KBM-7 (cell line): ENCODE measurements at places on chromosomes 7 and 10.
A peak's percentile ranks its signal among the peaks of the same experiment; 100 is the strongest.

DNA sequence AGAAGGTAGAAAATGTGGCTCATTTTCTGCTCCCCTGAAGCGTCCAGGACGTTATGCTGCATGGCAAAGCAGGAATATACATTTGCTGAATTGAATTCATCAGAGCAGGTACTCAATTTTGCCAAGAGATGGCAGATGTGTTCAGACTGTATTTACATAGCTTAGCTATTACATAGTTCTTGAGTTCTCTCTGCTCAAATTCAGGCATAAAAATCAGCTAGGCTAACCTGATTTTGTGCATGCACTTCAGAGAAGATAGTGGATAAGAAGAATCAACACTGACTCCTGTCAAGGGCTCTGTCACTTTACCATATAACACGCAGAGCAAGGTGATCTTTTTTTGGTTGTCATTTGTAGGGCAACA, 209.2 kb upstream of the FAM3C start:
- DNase-seq, result no peak

DNA sequence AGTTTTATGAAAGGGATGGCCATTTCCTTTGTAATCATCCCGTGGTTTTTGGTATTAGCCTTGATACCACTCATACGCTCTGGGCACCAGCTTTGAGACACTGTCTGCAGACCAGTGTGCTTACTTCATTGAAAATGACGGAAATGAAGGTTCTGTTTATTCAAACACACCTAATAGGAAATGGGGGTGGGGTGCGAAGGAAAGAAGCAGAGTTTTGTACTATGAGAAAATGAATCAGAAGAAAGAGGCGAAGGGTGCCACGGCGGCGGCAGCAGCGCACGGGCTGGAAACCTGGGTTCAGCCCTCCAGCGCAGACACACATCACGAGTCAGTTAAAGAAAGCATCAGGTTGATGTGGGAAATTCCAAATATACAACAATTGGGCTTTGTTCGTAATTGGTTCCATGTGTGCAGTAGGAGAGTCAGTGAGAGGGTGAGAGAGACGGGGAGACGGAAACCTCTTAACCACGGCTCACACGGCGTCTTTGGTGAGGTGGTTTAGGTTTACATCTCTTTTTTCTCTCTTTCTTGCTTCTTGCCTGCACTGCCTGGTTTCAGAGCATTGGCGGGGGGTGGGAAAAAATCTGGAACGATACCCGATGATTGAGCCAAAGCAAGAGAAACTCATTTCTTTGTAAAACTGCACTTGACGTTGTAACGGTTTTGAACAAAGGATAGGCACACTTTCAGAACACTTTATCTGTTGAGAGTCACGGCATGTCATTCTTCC, 321.2 kb downstream of the FRMD4A start:
- DNase-seq, result no peak

- DNase-seq, result no peak
These were observed 39.1 kb upstream of the AASS start for GRCh38 chr7:122183106-122183505.

- no peak for DNase-seq
These were observed 4.7 kb upstream of the WASHC2A start for GRCh38 chr10:50063100-50063499.

GRCh38 chr7:143351060-143351459, 11.5 kb downstream of the FAM131B start:
- DNase-seq, result no peak

DNA sequence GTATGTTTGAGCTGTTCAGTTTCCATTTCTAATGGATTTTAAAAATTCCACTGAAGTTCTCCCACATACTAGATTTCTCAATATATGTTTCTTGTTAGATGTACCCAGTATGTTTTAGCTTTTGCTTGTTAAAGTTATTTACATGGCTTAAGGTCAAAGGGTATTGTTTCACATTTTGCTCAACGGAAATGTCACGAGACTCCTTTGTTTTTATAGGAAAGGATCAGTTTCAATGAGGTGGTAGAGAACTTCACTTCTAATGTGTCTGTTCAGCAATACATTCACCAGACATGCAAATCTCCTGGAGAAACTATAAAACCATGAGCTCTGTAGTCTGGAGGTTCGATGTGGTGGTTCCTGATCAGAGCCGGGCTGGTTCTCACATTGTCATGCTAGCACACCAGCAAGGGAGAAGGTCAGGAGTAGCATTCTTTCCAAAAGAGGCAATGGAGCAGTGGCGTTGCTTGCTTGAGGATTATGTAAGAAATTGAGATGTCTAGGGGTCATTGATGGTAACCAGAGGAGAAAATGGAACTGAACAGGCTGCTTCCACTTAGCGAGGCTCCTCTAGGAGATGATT, 114.0 kb downstream of the RAB18 start:
- DNase-seq, result no peak

DNA sequence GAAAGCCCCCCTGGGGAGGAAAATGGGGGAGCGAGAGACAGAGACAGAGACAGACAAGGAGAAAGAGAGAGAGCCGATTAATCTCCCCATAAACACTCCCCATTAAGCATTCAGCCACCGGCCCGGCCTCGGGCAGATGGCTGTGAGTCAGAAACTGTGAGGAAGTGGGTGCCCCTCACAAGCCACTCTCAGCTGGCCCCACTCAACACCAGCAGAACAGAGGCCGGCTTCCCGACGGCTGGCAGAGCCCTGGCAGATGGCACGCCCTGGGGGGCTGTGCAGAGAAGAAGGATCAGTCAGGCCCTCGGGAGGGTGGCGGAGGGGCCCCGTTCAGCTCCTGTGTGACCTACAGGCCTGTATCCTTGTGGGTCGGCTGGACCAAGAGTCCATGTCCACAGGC, 41.2 kb downstream of the CAMK2B start:
- no peak for DNase-seq

DNA sequence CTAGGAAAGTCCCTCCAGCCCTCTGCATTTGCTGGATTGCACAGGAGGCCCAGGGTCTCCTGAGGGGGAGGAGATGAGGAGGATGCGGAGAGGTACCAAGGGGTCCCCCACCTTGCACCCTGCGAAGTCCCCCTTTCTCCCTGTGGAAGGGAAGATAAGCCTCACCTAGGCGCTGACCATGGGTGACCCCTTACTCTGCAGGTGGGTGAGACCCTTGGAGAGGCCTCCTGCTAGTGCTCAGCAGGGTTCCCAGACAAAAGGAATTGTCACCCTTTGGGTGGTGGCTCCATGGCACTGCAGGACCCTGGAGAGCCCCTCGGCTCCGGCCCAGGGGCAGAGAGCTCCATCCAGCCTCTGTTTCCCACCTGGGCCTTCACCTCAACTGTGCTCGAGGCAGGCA, 107.0 kb upstream of the RET start:
- no peak for DNase-seq

DNA sequence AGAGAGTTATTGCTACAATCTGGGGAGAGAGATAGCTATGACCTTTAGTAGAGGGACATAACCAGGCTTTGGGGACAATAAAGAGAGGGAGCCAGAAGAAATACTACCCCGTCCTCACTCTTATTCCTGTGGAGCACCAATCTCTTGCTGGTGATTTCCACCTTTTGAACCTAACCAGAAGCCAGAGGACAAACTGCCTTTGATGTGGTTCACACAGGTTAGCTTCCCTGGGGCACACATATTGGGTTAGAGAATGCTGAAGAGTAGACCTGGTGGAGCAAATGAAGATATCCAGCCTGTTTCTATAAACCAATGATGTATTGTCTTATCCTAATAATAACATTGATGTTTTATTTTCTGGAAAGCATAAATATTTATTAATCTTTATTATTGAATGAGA, 399.3 kb downstream of the HTR7 start:
- no peak for DNase-seq

- peak; percentile 89 for DNase-seq
These were observed 1.3 kb downstream of the ZNRF2 start for GRCh38 chr7:30285536-30286284.

- no peak for DNase-seq
These were observed 19.1 kb upstream of the LRRC18 start for GRCh38 chr10:48958598-48959190.

GRCh38 chr10:35946556-35946955, 304.5 kb upstream of the FZD8 start:
- no peak for DNase-seq

DNA sequence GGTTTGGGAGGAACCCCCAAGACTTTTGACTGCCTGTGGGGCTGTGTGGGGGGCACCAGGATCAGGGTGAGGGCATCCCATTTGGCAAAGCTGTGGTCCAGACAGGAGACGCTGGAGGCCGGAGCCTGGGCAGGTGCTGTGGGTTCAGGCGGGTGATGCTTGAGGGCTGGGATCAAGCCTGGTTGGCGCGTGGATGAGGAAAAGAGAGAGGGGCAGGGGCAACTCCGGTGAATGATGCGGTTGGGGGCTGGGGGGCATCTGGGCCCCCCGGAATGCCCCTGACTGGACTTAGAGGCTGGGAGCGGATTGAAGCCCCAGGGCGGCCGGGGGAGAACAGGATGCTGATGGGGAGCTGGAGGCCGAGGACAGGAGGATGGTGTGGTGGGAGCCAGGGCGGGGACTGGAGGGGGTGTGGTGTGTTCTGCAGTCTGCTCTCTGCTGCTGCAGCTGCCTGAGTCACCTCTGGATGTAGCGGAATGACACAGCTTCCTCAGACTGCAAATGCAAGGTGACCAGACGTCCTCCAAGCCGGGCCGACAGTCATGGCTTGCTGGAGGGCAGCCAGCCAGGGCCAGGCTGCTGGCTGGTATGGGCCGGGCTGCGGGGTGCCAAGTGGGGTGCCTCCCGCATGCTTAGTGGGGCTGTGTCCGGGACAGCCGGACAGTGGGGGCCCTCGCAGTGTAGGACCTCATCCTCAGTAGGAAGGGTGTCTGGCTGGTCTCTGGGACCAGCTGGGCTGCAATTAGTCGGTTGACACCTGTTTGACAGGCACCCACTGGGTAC, 3.2 kb downstream of the MAFK start:
- DNase-seq, result no peak

GRCh38 chr7:46839651-46840050, 742.3 kb downstream of the TNS3 start:
- DNase-seq, result no peak

DNA sequence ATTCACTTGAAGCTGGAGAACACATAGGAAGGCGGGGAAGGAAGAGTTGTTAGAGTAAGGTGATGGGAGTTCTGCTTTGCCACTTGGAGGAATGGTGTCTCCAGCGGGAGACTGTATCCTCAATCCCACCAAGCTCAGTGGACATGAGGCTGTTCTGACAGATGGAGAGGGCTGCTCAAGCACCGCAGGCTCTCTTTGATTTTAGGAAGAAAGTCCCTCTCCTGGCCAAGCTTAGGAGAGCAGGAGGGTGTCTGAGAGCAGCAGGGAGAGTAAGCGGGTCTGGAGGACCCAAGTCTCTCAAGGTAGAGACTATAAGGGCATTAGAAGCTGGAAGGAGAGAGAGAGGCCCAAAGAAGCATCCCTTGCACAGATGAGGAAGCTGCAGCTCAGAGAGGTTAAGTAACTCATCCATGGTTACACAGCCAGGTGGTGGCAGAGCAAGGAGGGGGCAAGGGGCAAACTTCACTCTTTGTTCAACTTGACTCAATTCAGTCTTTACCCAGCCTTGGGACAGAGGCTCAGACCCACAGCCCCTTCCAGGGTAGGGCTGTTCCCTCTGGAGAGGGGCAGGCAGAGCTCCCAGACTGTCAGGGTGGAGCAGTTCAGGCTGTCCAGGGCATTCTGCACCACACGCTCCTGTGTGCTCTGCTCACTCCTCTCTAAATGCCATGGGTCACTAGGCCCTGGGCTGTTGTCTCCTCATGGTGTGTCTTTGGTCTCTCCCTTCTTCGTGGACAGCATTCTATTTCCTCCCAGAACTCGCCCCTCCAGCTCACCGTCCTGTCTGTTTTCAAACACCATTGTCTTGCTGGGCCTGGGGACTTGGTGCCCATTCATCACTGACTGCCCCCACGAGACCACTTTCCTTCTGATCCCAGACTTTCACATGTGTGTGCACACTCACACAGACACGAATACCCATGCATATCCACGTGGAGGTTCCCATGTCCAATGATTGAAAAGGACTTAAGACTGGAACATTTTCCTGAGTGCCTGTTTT, 8.9 kb downstream of the CHAT start:
- no peak for DNase-seq

DNA sequence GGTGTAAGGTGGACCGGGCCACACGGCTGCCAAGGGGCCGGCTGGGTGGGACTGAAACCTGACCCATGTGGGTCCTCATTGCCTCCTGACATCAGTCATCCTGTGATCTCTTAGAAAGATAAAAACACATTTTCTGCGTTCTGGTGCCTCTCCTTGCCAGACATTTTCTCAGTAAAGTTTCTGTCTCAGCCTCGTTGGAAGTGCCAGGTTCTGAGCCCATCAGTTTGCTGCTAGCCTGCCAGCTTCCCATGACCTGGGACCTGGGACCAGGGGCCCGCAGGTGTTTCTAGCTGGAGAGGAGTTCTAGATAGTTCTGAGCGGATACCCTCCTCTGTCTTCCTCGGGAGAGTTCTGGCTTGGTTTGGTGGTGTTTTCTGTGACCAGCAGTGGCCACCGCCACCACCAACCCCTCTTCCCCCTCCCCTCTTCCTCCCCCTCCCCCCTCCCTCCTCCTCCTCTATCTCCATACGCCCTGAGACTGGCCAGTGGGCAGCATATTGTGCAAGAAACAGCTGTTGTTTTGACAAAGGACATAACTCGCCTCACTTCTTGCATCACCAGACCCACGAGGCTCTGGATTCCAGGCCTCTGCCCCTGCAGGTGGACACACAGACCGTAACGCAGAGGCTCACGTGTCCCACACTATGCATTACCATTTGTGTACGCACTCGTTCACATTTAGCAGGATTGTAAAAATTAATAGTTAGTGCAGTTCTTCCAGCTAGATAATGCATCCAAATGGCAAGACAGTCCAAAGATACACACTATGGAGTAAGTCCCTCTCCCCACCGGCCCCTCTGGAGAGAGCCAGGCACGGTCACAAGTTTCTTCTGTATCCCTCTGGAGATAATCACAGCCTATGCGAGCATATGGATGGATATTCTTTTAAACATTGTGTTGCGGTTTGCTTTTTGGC, 94.6 kb downstream of the CUX1 start:
- no peak for DNase-seq

- DNase-seq, result no peak
These were observed 724.6 kb upstream of the SORCS1 start for GRCh38 chr10:107889105-107889504.

DNA sequence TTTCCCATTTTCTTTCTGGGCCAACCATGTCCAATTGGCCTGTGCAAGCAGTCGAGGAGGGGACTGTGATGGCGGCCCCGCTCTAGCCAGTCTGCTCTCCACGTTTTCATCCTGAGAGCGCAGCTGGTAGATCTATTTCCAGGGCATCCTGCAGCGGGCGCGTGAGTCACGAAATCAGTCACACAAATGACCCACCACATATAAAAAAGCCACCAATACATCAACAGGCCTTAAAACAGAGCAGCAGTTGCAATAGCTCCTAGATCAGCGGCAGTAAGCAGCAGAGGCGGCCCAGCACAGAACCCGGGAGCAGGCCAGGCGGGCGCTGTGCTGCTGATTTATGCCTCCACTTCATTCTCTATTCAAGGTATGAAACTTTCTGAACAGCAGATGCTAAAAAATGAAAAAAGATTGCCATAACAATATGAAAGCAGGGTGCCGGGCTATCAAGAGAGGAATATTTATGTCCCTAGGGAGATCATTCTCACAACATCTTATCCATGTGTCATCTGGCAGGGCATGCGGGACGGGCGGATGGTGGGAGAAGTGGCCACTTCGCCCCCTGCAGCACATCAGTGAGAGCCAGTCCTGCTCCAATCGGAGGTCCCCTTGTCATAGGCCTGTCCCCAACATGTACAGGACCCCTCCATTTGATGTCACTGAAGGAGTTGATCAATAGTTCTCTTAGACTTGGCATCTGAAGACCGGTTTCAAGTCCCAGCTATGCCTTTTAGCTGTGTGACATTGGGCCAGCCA, 98.0 kb upstream of the GPR26 start:
- no peak for DNase-seq
